ENCODE measurements at places on chromosomes 2 and 18. TPM values are rescaled to one million over a fixed set of nuclear protein-coding genes. Genes with fewer than 3 reads are reported as not detected.

GRCh38 chr2:138620431-138620830 lies 118.9 kb downstream of the SPOPL start:
- DNase-seq = no peak

GRCh38 chr2:38655441-38655840 lies 10.5 kb upstream of the GALM start:
- no peak for DNase-seq

DNA sequence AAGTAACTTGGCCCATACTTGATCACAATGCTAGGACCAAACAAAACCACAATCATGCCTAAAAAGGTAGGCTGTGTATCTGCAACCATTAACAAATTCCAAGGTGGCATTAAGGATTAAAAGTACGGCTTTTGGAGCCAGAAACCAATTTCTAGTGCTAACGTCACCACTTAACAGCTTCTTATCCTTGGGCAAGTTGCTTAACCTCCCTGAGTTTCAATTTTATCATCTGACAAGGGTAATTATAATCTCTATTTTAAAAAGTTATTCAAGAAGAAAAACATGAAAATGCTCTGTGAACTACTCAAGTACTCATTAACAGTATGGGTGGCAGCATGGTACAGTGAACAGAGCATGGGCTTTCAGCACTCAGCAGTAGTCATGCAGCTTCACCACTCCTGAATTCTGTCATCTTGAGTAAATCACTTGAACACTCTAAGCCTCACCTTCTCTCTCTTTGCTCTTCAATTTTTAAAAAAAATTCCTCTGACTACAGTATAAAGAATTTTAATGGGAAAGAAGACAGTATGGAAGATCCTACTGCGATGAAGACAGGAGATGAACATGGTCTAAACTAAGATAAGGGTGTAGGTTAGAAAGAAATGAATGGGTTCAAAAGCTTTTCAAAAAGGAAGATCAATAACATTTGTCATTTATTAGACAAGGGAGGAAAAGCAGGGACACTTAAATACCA lies 69.2 kb downstream of the SS18 start:
- DNase-seq = no peak

DNA sequence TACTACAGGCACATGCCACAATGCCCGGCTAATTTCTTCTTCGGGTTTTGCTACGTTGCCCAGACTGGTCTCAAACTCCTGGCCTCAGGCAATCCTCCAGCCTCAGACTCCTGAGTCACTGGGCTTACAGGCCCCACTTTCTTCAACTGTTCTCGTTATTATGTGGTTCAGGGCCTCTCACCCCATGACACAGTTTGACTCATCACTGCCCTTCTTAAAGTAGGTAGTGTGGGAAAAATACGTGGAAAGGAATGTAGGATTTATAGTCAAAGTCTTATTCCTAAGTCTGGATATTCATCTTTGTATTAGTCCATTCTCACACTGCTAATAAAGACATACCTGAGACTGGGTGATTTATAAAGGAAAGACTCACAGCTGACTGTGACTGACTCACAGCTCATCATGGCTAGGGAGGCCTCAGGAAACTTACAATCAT lies 19.4 kb downstream of the CENPA start:
- no peak for DNase-seq

GRCh38 chr2:174618179-174618578 lies 20.6 kb upstream of the WIPF1 start:
- DNase-seq = no peak

- DNase-seq = no peak
Observed at GRCh38 chr2:196077821-196078220, 9.2 kb upstream of the DNAH7 start.

GRCh38 chr18:77049938-77050337 lies 82.6 kb downstream of the MBP start:
- DNase-seq = no peak

DNA sequence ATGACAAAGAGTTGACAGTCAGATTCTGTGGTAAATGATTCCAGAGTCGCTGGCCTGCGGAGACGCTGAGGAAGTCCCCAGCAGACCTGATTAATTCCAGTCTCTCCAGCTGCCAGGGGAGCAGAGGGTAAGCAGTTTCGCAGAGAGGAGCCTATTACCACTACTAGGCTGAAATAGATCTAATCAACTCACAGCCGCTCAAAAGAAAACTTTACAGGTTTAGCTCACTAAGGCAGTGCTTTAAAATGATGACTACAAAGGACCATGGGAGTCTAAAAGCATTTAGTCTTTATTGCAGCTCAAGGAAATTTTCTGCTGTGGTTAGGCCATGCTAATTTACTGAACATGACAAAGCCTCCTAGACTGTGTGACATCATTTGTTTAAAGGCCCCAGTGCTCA lies 445.6 kb upstream of the POU3F3 start:
- DNase-seq = peak; percentile 27

- DNase-seq = no peak
Observed at GRCh38 chr18:35469725-35470124, 28.0 kb downstream of the INO80C start.

DNA sequence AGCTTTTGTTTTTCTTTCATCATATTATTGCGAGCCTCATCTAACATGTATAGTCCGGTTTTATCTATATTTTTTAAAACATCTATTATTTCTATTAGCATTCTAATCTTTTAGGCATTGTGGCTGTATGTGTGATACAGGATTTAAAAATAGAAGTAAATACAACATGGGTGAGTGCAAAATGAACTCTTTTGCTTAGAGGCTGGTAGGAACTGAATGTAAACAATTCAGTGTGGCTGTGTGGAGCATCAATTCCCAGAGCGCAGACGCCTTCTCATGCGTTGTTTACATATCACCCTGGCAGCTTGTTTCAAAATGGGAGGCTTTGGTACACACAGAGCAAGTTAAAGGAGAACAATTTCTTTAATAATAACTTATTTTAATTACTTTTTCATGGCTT lies 836 bp downstream of the DTNA start:
- DNase-seq = no peak

- DNase-seq = peak; percentile 21
Observed at GRCh38 chr2:159168707-159169106, 117.8 kb downstream of the WDSUB1 start.

- peak; percentile 32 for DNase-seq
Observed at GRCh38 chr2:61016392-61017002, 1.0 kb upstream of the PEX13 start.

DNA sequence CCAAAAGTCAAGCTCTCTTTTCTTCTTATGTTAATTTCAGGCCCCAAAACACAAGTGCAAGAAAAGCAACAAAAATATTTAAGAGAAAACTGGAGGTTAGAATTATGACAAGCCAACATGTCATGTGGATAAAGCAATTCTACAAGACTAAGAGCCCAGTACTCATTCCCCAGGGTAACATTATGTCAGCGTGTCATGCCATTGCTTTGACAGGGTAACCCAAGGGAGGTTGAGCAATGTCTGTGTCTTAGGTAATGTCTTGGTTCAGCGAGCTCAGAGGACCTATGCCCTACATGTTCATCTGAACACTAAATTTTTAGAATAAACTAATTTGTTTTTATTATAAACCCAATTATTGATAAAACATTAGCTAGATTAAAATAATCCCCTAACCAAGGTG lies 173.2 kb upstream of the ZNF804A start:
- no peak for DNase-seq

DNA sequence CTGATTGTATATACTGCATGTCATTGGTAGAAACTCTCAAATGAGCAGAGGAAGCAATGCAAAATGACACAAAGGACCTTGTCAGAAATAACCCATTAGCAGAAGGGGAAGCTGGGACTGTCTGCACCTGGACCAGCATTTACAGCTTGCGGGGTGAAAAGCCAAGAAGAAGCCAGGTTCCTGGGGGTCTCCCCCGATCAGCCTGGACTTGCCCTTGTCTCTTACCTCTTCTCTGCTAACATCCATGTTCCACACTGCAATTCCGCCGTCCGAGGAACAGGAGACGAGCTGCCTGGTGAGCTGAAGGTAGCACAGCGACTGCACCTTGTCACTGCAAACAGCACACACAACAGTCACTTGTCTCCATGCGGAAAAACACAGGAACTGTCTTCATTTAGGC lies 51.1 kb downstream of the WDFY1 start:
- DNase-seq = no peak

DNA sequence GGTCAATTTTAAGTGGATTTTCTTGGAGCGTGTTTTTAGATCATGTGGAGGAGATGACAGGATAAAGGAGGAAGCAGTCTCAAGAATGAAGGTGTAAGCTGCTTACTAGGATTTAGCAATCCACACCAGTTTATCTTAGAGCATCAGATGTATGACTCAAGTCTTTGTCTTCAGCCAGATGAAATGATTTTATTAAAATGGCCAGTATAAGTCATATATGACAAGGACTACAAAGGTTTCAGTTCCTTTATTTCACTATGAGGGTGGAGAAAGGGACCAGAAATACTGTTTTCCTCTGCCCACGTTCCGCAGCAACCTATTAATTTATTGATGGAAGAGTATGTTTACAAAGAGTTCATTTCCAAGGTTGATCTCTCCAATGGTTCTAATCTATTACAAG lies 970.5 kb upstream of the SLC39A10 start:
- DNase-seq = no peak

- no peak for DNase-seq
Observed at GRCh38 chr18:11367351-11367750, 218.0 kb upstream of the PIEZO2 start.

DNA sequence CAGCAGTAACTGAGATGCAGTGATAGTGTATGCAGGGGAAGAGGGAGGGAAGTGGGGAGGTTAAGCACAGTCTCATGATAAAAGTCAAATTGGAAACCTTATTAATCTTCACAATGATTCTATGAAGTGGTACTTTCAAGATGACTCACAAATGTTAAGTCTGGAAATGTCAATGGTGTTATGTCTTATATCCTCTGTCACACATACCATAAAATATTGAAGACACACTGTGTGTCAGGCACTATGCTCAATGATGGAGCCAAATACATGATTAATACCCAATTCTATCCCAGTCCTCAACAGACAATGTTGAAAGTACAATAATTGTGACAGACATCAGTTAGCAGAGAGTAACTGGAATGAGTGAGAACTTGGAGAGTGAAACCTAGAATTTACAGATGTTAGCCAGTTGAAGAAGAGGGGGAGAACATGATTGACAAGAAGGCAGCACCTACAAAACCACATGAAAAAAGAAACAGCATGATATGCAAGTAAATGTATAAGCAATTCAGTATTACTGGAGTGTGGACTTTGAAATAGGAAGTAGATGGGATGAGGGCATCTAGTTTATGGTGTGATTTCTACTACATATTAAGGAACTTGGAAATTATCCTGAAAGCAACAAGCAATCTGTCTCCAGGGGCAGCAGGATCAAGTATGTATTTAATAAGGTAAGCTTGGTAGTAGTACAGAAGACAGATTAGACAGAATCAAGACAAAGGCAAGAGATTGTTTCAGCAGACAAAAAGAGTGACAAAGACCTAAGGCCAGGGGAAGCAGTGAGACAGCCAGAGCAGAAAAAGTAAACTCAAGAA lies 107.6 kb downstream of the STRN start:
- DNase-seq = no peak

DNA sequence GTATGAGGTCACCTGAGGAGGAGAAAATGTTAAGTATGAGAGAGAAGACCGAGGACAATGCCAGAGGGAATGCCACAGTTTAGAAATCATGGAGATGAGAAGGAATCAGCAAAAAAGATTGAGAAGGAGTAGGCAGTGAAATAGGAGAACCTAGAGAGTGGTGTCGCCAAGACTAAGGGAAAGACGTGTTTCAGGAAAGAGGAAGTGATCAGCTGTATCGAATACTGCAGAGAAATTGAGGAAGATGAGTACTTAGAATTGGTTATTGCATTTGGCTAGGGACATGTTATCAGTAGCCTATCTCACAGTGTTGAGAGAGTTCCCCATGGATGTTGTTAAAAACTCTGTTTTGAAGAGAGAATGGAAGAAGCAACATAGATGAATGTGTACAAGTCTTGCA lies 112.3 kb downstream of the GALNT1 start:
- no peak for DNase-seq

GRCh38 chr2:85843543-85843942 lies 45.2 kb downstream of the ST3GAL5 start:
- DNase-seq = peak; percentile 72

GRCh38 chr18:6653880-6654279 lies 75.6 kb upstream of the ARHGAP28 start:
- DNase-seq = no peak

DNA sequence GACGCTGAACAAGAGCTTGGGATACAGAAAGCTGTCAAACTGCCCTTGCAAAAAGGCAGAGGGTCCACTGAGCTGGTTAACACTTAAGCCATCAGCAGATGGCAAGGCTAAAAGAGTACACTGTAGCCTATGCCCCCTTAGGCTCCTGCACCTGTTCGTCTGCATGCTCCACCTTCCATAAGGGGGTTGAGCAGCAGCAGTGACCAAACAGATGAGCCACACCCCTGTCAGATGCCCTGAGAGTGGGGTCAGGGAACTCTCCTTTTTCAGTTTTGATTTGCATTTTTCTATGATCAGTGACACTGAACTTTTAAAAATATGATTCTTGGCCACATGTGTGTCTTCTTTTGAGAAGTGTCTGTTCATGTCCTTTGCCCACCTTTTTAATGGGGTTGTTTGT lies 402.5 kb upstream of the FAM98A start:
- DNase-seq = no peak

- no peak for DNase-seq
Observed at GRCh38 chr2:109242654-109243331, 113.8 kb downstream of the SH3RF3 start.

- peak; percentile 80 for DNase-seq
Observed at GRCh38 chr2:101330253-101330933, 21.9 kb upstream of the RNF149 start.

DNA sequence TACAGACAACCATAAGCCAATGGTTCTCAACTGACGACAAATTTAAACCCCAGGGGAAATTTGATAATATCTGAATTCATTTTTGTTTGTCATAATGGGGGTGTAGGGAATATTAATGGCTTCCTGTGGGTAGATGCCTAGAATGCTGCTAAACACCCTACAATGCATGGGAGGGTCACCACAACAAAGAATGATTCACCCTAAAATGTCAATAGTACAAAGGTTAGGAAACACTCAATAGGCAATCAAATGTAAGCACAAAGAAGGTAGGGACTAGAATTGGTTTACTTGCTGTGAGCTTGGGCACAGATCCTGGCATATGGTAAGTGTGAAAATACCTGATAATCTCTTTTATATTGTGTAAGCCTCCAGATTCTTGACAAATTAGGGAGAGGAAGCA lies 20.1 kb upstream of the FANCL start:
- DNase-seq = no peak

GRCh38 chr2:74566754-74567085 lies 12.2 kb downstream of the DOK1 start:
- DNase-seq = no peak

SP3 gene
- 96.9 TPM for total RNA-seq

NBEAL1 gene
- 13.3 TPM for total RNA-seq

PID1 gene
- total RNA-seq = 4.0 TPM

DRC1 gene
- not detected for total RNA-seq

MALL gene
- total RNA-seq = 10.2 TPM

KLHL41 gene
- not detected for total RNA-seq

DSEL gene
- total RNA-seq = 20.8 TPM

CRYGC gene
- total RNA-seq = not detected

REG3G gene
- not detected for total RNA-seq

SERPINB11 gene
- total RNA-seq = not detected

GRP gene
- not detected for total RNA-seq

All from GM23338 (cell line).